SJSA1 (cell line): ENCODE measurements at places on chromosomes 12 and 14. TPM values are rescaled to one million over a fixed set of nuclear protein-coding genes. Genes with fewer than 3 reads are reported as not detected.

DNA sequence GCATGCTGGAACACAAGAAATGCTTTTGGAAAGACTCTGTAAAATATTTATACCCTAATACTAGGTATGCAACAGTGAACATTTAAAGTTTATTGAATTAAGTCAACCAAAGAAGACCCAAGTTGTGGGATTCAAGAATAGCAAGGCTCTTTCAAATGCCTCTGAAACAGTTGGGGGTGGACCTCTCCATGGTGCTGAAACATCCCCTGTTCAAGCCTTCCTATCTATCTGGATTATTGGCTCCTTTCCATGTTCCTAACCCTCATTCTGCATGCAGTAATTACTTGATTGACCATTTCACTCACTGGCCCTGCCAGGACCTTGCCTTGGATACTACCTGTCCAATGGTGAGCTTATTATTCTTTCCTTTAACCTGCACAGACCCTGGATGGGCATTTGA lies 349.7 kb downstream of the NRXN3 start:
- no peak overlapping the region for H3K27ac ChIP-seq
- DNase-seq = no peak
- H3K4me3 ChIP-seq = no peak overlapping the region
- no peaks in the 10 kb centered on the region for H3K4me1 ChIP-seq

GRCh38 chr12:44317651-44318126 lies 481.8 kb downstream of the TMEM117 start:
- H3K27ac ChIP-seq = no peak overlapping the region
- no peak overlapping the region for H3K4me3 ChIP-seq
- H3K27me3 ChIP-seq = no peaks in the 10 kb centered on the region
- no peaks in the 10 kb centered on the region for H3K4me1 ChIP-seq

BTBD6 gene
- total RNA-seq = 80.3 and 80.5 TPM in 2 replicates

GRCh38 chr12:18066666-18067065 lies 23.3 kb downstream of the RERGL start:
- no peaks in the 10 kb centered on the region for H3K4me1 ChIP-seq
- no peaks in the 10 kb centered on the region for H3K27me3 ChIP-seq
- DNase-seq = no peak
- H3K27ac ChIP-seq = no peak overlapping the region
- H3K4me3 ChIP-seq = no peak overlapping the region

CMAS gene
- total RNA-seq = 30.8 and 40.4 TPM in 2 replicates

LPAR5 gene
- not detected in 2 replicates for total RNA-seq

DNA sequence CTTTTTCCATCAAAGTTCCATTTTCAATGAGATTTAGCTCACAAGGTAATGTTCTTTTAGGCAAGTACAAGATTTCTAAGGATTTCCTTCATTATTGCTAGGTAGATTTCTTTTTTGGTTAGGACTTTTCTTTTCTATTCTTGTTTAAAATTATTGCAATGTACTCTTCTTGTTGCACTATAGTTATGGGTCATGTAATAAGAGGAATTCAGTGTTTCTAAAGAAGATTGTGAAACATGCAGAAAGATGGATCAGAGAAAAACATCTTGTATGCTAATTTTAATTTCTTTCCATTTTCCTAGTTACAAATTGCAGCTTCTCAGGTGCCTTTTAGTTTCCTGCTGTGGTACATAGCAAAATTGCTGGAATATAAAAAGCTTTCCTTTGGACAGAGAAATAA lies 56.1 kb downstream of the BTG1 start:
- DNase-seq = no peak
- peaks cover 28% of the 10 kb centered on the region for H3K4me1 ChIP-seq
- H3K36me3 ChIP-seq = no peaks in the 10 kb centered on the region
- no peak overlapping the region for H3K4me3 ChIP-seq
- no peaks in the 10 kb centered on the region for H3K27me3 ChIP-seq
- no peak overlapping the region for H3K27ac ChIP-seq

DNA sequence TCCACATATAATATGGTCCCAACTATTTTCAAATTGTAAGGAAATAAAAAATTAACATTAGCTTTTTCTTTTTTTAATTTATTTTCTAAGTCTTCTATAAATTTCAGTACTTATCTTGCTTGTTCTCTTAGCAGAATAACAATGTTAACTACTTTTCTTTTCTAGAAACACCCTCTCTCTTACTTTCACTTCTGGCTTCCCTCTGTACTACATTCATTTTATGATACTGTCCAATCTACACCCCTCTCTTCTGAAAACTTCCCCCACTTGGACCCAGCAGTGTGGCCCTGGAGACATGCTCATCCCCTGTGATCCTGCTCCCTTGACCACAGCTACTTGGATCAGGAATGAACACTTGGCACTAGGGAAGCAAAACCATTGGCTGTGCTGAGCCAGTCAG lies 15.7 kb downstream of the SGPP1 start:
- DNase-seq = no peak
- no peak overlapping the region for H3K4me3 ChIP-seq
- H3K27ac ChIP-seq = no peak overlapping the region
- no peaks in the 10 kb centered on the region for H3K4me1 ChIP-seq
- peaks cover 8% of the 10 kb centered on the region for H3K36me3 ChIP-seq

DNA sequence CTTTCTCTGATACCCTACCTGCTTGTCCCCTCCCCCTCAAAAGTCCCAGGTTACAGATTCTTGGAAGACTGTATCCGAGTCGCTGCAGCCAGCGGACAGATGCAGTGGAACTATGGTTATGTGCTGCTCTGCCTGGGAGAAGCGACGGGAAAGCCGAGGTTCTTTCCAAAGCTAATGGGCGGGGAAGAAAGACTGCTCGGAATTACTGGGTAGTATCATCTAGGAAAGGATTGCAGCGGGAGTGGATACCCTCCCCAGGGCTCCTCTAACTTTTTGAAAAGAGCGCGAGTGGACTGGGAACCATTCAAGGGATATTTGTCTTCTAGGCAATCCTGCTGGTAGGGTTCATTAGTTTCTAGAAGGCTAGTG lies 1.4 kb downstream of the PTHLH start:
- H3K36me3 ChIP-seq = no peaks in the 10 kb centered on the region
- DNase-seq = no peak
- H3K27ac ChIP-seq = no peak overlapping the region
- peaks cover 41% of the 10 kb centered on the region for H3K4me1 ChIP-seq
- no peak overlapping the region for H3K4me3 ChIP-seq

CFAP54 gene
- 0.05 TPM in 1 of 2 replicates, not detected in the other for total RNA-seq

DNA sequence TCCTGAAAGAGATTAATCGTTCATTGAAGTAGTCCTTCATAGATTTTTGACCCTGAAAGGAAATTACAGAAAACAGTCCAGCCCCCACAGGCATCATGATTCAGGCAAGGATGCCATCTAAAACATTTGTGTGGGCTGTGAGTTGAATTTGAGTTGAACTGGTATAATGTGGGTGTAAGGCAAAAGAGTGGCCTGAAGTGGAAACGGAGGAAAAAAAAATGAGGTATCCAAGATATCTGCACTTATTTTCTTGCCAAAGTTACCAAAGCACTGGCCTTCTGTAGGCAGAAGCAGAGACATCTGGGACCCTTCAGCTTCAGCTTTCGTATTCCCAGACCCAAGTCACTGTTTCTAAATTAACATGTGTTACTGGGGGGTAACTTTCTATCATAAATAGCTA lies 105.1 kb upstream of the DIO2 start:
- DNase-seq = no peak
- H3K27me3 ChIP-seq = no peaks in the 10 kb centered on the region
- H3K36me3 ChIP-seq = no peaks in the 10 kb centered on the region

KRT85 gene
- total RNA-seq = not detected in 2 replicates

NFE2 gene
- total RNA-seq = not detected in 2 replicates

KRT82 gene
- total RNA-seq = not detected in 2 replicates

GRCh38 chr14:29391801-29392200 lies 535.8 kb downstream of the PRKD1 start:
- no peaks in the 10 kb centered on the region for H3K27me3 ChIP-seq
- H3K4me3 ChIP-seq = no peak overlapping the region
- H3K4me1 ChIP-seq = no peaks in the 10 kb centered on the region
- DNase-seq = no peak
- no peak overlapping the region for H3K27ac ChIP-seq

DNA sequence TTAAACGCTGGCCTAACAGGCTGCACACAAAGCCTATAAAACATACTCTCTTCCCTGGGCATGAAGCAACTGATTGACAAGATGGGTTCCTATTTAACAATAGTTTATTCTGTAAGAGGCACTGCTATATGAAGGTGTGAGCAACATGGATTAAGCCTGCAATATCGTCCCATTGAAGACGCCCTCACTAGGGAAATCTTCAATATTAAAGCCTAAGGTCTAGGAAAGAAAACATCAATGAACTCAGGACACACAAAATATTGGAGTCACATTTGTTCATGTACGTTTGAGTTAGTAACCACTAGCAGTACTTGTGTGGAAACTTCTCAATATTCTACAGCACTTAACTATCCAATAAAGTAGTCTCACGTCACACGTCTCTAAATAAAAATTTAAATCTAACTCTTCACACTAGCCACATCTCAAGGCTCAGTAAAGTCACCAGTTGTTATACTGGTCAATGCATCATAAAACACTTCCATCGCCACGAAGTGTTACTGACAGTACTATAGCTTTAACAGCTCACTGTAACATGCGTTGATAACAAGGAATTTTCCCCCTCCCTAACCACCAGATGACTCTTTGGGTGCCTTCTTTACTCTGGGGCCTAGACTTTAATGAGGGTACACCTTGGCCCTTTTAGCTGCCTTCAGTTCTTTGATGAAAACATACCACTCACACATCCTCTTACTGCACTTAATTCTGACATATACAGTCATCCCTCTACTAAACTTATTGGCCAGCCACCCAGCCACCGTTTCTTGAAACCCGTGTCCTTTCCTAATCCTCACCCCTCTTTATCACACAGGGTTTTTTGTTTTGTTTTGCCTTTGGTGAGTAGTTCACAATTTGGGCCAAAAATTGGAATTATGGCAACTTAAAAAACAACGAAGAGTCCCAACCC lies 50.1 kb upstream of the OR5AU1 start:
- DNase-seq = no peak
- peaks cover 65% of the 10 kb centered on the region for H3K36me3 ChIP-seq
- H3K27ac ChIP-seq = no peak overlapping the region

DNA sequence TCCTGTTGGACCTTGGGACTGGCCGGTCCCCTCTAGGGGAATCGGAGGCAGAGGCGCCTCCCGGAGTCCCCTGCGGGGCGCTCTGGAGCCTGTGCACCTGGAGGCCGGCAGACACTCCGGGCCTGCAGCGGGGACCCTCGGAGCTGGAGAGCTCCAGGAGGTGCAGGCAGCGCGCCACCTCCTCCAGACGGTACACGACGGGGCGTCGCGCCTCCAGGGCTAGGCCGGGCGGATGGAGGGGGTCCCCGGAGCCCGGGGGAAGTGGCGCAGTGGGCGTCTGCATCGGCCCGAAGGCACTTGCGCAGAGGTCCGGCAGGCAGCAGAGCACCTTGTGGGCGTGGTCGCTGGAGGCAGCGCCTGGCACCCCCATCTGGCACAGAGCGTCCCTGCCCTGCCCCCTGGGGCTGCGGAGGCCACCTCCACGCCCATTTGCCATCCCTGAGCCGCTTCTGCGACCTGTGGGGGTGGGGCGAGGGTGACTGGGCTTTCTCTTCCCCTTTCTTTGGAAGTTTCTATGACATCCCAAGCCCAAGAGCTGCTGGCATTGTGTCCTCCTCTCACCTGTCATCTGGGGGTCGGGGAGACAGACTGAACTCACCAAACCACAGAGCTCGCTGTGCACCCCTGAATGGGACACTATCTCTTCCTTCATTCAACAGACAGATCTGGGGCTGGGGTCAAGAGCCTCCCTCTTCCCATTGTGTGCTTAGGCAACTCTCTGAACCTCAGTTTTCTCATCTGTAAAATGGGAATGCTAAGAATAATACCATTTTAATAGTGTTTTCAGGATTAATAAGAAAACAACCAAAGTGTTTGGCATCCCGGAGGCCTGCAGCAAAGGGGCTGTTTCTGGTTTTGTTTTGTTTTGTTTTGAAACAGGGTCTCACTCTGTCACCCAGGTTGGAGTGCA lies 37.5 kb upstream of the CORO1C start:
- H3K27ac ChIP-seq = no peak overlapping the region
- H3K36me3 ChIP-seq = no peaks in the 10 kb centered on the region
- no peaks in the 10 kb centered on the region for H3K4me1 ChIP-seq
- no peak overlapping the region for H3K4me3 ChIP-seq

- H3K4me1 ChIP-seq = no peaks in the 10 kb centered on the region
- DNase-seq = no peak
- no peaks in the 10 kb centered on the region for H3K36me3 ChIP-seq
- H3K4me3 ChIP-seq = no peak overlapping the region
- no peaks in the 10 kb centered on the region; the same call in none of the 2 replicates for H3K27me3 ChIP-seq
- no peak overlapping the region for H3K27ac ChIP-seq
These were observed 250.2 kb upstream of the GRIP1 start for GRCh38 chr12:66929121-66929520.

- H3K4me1 ChIP-seq = no peaks in the 10 kb centered on the region
- no peak overlapping the region for H3K4me3 ChIP-seq
- no peaks in the 10 kb centered on the region for H3K36me3 ChIP-seq
- no peak overlapping the region for H3K27ac ChIP-seq
These were observed 6.7 kb upstream of the CLEC7A start for GRCh38 chr12:10136637-10137205.

GRCh38 chr14:69586404-69586803 lies 11.7 kb upstream of the CCDC177 start:
- DNase-seq = no peak
- H3K4me3 ChIP-seq = no peak overlapping the region
- H3K4me1 ChIP-seq = no peaks in the 10 kb centered on the region
- H3K36me3 ChIP-seq = no peaks in the 10 kb centered on the region
- H3K27ac ChIP-seq = no peak overlapping the region

DNA sequence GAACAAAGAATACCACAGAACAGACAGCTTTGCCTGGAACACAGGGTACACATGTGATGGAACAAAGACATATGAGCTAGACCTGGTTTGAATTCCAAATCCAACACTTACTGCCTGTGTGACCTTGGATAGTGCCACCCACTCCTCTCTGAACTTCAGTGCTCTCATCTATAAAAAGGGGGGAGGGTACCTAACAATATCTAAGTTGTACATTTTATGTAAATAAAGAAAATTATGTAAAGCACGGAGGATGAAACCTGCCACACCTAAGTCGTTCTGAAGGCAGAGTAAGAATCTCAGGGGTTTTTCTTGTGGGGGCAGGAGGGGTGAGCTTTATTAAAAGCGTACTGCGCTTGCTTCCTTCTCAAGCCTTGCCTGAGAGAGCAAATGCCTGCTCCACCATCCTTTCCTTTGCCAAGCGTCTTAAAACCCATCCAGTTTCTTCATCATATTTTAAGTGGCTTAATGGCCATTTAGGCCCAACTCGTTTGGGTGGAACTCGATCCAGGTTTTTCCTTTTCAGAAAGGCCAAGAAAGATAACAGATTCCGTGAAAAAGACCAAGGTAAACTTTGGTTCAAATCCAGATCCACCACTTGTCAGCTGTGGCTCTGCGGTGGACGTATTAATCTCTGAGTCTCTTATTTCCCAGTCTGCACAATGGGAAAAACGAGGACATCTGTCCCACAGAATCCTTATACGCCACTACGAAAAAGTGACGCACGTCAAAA lies 946 bp downstream of the DDX24 start:
- DNase-seq = no peak
- H3K27me3 ChIP-seq = no peaks in the 10 kb centered on the region
- H3K27ac ChIP-seq = peak overlapping the region; percentile 72
- peaks cover 55% of the 10 kb centered on the region for H3K36me3 ChIP-seq
- H3K4me1 ChIP-seq = peaks cover 17% of the 10 kb centered on the region
- peak overlapping the region; percentile 82 for H3K4me3 ChIP-seq
